ENCODE measurements at places on chromosomes 13 and 19. TPM values are rescaled to one million over a fixed set of nuclear protein-coding genes. Genes with fewer than 3 reads are reported as not detected.

DNA sequence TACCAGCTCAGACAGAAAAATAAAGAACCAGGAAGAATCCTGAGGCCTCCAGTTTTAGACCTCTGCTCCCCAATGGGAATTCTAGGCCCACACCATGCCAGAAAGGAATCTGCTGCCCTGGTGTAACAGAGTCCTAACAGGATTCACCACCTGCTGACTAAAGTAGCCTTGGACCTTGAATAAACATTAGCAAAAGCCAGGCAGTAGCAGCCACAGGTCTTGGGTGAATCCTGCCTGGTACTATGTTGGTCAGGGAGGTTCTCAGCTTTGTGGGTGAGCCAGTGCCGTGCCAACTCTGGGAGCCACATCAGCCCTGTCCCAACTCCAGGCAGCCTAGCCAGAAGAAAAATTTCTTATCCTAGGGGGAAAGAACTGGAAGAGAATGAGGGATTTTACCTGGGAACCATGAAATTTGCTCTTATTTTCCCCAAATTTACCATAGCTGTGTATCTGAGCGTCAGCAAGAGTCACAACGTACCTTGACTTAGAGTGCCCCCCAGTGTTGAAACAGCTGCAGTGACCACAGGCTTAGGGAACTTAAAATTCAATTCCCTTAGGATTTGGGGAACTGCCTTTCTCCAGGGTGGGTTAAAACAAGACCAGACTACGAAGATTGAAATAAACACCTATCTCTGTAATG is 1895.6 kb upstream of the PRR20A start:
- H3K27me3 ChIP-seq = no peaks in the 10 kb centered on the region
- H3K27ac ChIP-seq = no peak overlapping the region
- H3K4me1 ChIP-seq = no peaks in the 10 kb centered on the region
- no peak overlapping the region for H3K4me3 ChIP-seq
- DNase-seq = peak; percentile 4

Gene RASAL3
- total RNA-seq = 66.2 TPM

DNA sequence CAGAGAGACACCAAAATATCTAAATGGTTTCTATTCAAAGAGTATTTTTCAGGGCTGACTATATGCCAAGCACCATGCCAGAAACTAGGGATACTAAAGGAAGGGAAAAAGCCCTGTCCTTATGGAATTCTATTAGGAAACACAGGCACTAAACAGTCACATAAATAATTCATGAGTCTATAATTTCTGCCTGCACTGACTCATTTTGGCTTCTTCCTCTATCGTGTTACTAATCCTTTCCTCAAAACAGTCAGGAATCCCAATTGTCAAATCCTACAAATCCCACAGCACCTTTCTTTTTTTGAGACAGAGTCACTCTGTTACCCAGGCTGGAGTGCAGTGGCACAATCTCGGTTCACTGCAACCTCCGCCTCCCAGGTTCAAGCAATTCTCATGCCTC is 29.2 kb downstream of the XPO4 start:
- peaks cover 14% of the 10 kb centered on the region for H3K36me3 ChIP-seq
- H3K4me3 ChIP-seq = no peak overlapping the region

DNA sequence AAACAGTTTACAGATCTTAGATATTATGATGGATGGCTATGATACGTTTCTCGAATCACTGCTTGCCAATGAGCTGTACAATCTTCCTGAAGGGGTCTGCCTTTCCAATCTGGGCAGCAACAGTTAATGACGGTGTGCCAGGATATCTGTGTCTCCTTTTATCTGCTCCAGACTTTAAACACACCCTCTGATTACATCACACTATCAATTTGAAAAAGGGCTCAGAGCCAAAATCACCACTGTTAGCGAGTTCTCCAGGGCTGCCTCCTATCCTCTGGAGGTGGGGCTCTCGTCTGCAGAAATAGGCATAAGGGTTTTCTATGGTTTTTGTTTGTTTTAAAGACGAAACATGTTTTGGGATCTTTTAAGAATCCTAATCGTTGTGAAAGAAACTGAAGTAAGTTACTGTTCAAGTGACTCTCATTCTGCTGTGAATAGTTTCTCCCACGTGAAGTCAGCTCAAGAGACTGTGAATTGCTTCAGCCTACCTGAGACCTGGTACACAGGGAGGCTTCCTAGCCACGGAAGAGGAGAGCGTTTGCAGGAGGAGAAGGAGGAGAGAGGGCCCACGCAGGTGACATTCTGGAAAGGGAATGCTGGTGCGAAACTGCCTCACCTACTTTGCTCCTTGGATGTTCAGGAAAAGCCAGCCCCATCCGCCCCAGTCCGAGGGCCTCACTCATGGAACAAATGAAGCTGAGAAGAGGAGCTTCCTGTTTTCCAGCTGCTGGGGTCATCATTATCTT is 15.2 kb upstream of the GJA3 start:
- no peak overlapping the region for H3K4me3 ChIP-seq
- H3K36me3 ChIP-seq = no peaks in the 10 kb centered on the region
- H3K27ac ChIP-seq = no peak overlapping the region

Gene BRCA2
- 17.3 TPM for total RNA-seq

GRCh38 chr19:46297700-46298478 is 1.0 kb downstream of the HIF3A start:
- H3K36me3 ChIP-seq = no peaks in the 10 kb centered on the region
- H3K27ac ChIP-seq = no peak overlapping the region
- peaks cover 5% of the 10 kb centered on the region for H3K4me1 ChIP-seq
- H3K4me3 ChIP-seq = no peak overlapping the region

- H3K4me3 ChIP-seq = no peak overlapping the region
- no peak overlapping the region for H3K27ac ChIP-seq
- H3K4me1 ChIP-seq = peaks cover 2% of the 10 kb centered on the region
- H3K27me3 ChIP-seq = no peaks in the 10 kb centered on the region
- H3K36me3 ChIP-seq = peaks cover 36% of the 10 kb centered on the region
Observed at GRCh38 chr13:41837629-41838028, 123.3 kb downstream of the VWA8 start.

GRCh38 chr13:33257841-33258807 is 27.4 kb downstream of the STARD13 start:
- no peaks in the 10 kb centered on the region for H3K36me3 ChIP-seq
- no peaks in the 10 kb centered on the region for H3K4me1 ChIP-seq
- peaks cover 3% of the 10 kb centered on the region for H3K27me3 ChIP-seq
- no peak overlapping the region for H3K4me3 ChIP-seq

- H3K27me3 ChIP-seq = no peaks in the 10 kb centered on the region
- no peak overlapping the region for H3K4me3 ChIP-seq
- no peaks in the 10 kb centered on the region for H3K36me3 ChIP-seq
Observed at GRCh38 chr13:39870197-39870747, 214.8 kb downstream of the COG6 start.

Gene ELSPBP1
- total RNA-seq = not detected

Gene CGB5
- not detected for total RNA-seq

DNA sequence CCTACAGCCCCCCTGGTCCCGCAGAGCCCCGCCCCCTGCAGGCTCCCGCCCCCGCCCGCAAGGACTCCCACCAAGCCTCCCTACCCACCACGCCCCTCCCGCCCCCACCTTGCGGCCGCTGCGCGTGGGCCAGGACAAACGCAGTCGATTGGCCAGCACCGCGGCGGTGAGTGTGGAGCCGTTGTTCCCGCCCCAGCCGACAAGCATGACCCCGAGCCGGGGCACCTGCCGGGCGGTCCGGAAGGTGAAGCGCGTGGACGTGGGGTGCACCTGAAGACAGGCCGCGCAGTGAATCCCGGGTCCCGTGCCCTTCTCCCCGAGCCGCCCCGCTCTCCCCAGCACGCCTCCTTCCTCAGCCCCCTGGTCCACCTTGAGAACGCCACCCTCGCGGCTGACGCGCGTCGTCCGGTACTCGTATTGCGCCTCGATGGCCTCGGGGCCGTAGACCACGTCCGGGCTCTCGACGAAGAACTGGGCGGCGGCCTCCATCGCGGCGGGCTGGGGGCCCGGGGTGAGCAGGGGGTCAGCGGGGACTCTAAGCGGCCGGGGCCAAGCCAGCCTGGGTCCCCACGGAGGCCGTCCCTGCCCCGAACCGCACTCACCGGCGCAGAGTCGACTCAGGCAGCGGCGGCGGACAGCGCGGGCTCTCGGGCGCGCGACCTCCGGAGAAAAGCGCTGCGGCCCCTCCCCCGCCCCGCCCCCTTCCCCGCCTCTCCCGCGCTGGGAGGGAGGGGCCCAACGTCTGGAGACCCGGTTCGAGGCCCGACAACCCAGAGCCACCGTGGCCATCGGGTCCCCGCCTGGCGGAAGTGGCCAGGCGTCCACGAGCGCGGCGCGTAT is at the start of gene ISYNA1:
TSS of gene ISYNA1 (minus strand) at position 643 of the 840 bp plus-strand sequence. CDS start at position 489, 154 bp downstream.
- H3K36me3 ChIP-seq = peaks cover 5% of the 10 kb centered on the region
- H3K4me1 ChIP-seq = peaks cover 32% of the 10 kb centered on the region
- H3K27ac ChIP-seq = no peak within 1 kb of the TSS
- DNase-seq = peak; percentile 31
- peak within 1 kb of the TSS; percentile 54 for H3K4me3 ChIP-seq

Gene ZNF480
- 4.2 TPM for total RNA-seq

Gene SELENOV
- total RNA-seq = not detected

- no peak overlapping the region for H3K4me3 ChIP-seq
- H3K27ac ChIP-seq = no peak overlapping the region
- DNase-seq = no peak
- H3K27me3 ChIP-seq = no peaks in the 10 kb centered on the region
- peaks cover 10% of the 10 kb centered on the region for H3K36me3 ChIP-seq
Observed at GRCh38 chr19:38411041-38411712, 8.3 kb downstream of the FAM98C start.

Measured in activated naive CD4-positive, alpha-beta T cell treated with anti-CD3 and anti-CD28 coated beads for 36 hours (primary cell).